CD4-positive, alpha-beta memory T cell (primary cell): ENCODE measurements at places on chromosomes 7 and 10.

GRCh38 chr7:122269241-122269640 lies 35.3 kb downstream of the FEZF1 start:
- no peak for DNase-seq

GRCh38 chr10:35685402-35685801 lies 43.3 kb upstream of the FZD8 start:
- DNase-seq, result no peak

GRCh38 chr10:125926247-125926646 lies 29.9 kb downstream of the FANK1 start:
- DNase-seq, result no peak

DNA sequence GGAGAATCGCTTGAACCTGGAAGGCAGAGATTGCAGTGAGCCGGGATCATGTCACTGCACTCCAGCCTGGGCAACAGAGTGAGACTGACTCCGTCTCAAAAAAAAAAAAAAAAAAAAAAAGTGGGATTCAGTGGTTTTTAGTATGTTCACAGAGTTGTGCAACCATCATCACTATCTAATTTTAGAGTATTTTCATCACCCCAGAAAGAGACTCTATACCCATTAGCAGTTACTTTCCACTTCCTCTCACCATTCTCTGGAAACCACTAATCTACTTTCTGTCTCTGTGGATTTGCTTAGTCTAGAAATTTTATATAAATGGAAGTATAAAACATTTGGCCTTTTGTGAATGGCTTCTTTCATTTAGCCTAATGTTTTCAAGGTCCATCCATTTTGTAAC lies 113.4 kb downstream of the ST7 start:
- DNase-seq, result no peak

GRCh38 chr10:127017541-127018297 lies 112.5 kb downstream of the DOCK1 start:
- no peak for DNase-seq
